ELR (cell line): ENCODE measurements at places on chromosomes 6 and 20.

DNA sequence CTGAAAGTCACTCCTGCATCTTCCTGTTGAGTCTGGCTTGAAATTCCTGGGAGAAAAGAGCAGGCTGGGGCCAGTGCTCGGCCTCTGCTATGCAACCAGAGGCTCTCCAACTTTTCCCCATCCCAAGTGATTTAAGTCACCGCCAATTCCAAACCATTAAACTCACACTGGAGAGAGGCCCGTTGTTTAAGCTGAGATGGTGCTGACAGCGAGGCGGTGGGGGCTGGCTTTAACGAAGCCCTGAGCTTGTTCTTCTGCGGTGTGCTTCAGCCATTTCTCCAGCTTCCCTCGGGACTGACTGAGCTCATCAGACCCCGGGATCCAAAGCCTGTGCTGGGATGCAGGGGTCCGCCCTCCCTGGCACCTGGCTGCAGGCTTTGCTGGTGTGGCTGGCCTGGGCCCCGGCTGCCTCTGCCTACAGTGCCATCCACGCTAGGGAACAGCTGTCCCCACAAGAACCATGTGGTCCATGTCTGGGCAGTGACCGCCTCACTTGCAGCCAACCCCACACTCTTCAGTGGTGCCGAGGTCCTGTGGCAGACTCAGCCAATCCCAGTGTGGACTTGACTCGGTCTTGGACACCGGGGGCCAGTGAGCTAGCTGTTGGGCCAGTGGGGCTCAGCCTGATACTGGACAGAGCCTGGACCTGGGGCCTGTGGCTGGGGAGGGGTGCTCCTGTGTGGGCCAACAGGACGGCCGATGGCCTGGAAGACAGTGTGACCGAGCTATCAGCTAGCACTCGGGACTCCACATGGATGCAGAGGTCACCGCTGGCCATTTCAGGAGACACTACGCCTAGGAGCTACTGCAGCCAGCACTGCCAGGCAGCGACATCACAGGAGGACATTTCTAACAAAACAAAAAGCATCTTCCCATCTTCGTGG lies 21.2 kb downstream of the RAMACL start:
- DNase-seq = no peak

DNA sequence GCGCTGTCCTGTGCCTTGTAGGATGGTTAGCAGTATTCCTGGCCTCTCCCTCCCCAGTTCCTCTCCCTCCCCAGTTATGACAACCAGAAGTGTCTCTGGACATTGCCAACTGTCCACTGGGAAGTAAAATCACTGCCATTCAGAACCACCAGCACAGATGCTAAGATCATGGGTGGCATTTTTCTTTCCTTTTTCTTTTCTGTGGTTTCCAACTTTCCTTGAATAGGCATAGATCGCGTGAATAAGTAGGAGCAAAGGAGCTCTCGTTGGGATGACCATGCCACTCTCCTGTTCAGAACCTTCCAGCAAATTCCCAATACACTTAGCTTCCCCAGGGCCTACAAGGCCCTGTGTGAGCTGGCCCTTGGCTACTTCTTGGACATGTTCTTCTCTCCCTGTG lies 59.0 kb downstream of the EYA2 start:
- no peak for DNase-seq

- no peak for DNase-seq
Observed at GRCh38 chr20:38873050-38873581, 53.1 kb upstream of the FAM83D start.

DNA sequence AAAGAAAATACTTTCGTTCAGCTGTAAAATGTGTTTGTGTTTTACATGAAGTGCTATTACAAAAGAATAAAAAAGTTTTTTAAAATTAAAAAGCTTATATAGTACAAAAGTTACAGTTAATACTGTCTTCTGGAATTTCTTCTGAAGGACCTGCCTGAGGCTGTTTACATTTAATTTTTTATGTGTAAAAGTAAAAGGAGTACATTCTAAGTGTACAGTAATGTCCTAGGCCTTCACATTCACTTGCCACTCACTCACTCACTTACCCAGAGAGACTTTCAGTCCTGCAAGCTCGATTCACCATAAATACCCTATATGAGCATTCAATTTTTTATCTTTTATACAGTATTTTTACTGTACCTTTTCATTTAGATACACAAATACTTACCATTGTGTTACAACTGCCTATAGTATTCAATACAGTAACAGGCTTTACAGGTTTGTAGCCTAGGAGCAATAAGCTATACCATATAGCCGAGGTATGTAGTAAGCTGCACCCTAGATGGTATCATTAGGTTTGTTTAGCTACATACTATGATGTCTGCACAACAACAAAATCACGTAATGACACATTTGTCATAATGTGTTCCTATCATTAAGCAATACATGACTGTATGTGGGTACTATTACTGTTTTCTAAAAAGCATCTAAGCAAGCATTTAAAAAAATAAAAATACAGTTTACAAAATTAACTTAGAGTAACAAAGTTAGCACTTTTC lies 33.0 kb downstream of the RNF146 start:
- peak; percentile 53 for DNase-seq

- no peak for DNase-seq
Observed at GRCh38 chr20:42790111-42790510, 399.6 kb downstream of the PTPRT start.

- DNase-seq = peak; percentile 95
Observed at GRCh38 chr6:157323255-157323965, at the start of gene TMEM242. Gene TMEM242, minus strand, starts transcription at chr6:157323519. Its CDS starts 20 bp downstream, at chr6:157323499.

- no peak for DNase-seq
Observed at GRCh38 chr20:54535746-54536145, 60.4 kb downstream of the DOK5 start.

DNA sequence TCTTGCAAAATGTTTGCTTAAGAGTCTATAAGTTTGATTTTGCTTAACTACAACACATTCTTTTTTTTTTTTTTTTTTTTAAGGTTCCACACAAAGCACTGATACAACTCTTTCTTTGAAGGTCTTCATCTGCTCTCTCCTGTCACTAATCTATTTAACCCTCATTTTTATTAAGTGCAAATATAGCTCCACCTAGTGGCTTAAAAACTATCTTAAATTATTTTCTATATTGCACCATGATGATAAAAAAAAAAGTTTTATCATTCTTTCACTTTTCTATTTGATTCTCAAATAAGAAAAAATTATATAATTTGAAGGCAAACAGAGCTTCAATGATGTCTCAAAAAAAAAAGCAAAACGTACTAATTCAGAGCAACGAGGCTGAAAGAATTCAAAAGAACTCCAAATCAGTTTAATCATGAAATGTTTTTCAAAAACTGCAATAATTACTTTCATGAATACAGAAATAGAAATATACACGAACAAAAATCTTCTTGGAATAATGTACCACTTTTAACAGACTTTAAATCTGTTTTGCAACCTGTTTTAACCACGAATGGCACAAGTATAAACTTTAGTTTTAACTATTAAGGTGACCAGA lies 12.8 kb downstream of the ESF1 start:
- peak; percentile 62 for DNase-seq

DNA sequence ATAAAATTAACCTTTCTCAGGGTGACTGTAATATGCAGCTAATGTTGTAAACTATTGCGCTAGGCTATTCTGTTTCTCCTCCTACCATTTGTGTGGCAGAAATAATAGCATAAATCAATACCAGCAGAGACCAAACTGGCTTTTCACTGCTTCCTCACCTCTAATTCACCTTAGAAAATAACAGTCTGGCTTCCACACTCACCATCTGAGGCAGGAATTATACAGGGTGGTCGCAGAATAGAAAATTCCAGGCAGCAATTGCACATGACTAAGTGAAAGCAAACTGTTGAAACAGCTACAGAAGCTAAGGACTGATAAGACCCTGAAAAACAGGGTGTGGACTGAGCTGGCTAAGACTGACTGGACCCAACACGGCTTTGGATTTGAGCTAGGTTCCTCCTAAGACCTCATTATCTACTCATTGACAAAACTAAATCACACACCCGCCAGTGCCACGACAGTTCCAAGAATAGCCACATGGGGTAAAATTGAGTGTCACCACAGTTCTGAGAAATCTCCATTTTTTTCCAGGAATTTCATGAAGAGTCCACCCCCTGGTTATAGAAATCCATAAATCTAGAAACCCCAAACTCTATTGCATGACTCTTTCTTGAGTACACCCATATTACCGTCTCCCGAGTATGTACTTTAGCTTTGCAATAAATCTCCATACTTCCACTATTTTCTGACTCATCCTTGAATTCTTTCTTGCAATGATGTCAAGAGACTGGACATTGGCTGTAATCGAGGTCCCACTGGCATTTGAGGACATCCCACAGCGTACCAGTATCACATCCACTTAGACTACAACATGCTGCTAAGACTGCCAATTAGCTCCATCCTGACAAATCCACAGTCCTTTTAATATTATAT lies 60.9 kb upstream of the KCNQ5 start:
- DNase-seq = peak; percentile 8

DNA sequence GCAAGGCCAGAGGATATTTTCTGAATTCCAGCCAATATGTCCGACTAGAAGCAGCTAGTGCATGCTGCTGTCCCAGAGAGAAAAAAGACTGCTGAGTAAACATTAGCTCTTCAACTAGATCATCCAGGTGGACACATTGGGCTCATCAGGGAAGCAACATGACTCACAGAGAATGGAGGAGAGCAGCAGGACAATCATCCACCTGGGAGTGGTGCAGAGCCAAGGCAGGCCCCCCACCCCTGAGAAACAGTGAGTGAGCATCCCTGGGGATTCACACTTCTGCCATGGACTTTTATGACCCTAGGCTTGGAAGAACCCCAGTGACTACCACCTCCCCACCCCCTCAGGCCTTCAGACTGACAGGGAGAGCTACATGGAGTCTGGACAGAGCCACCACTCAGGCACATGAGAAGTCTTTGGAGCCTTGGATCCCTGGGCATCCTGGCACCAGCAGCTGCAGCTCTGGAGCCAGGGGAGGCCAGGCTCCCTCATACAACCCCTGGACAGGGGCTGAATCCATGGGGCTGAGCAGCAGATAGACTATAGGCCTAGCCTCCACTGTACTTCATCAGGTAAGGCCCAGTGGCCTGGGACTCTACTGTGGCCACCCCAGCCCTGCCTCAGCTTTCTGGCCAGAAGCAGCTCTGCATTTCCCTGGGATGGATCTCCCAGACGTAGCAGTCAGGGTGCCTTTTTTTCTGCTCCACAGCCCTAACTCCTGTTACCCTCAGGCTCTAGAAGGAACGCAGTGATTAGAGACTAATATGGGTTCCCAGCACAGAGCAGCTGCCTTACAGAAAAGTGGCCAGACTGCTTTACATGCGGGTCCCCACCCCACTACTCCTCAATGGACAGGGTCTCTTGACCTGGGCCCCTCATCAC lies 82.9 kb upstream of the RNF217 start:
- DNase-seq = no peak

- peak; percentile 61 for DNase-seq
Observed at GRCh38 chr6:45657226-45657625, 279.5 kb upstream of the SUPT3H start.

DNA sequence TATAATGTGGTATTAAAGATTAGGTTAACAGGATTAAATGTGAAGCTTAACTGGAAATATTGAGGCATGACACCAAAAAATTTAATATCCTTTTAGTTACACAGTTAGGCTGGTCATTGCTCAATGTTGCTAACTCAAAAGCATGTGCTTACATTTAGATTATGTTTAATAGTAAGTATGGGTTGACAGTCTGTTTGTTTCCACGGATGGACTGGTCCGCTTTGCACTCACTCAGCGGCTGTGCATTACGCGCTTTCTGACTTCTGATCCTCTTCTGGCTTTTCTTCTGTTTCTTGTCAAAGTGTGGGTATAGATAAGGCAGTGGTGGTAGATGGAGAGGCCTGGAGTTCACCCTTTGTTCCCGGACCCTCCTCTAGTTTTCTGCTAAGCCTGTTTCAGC lies 174.9 kb downstream of the RIMS1 start:
- DNase-seq = no peak

DNA sequence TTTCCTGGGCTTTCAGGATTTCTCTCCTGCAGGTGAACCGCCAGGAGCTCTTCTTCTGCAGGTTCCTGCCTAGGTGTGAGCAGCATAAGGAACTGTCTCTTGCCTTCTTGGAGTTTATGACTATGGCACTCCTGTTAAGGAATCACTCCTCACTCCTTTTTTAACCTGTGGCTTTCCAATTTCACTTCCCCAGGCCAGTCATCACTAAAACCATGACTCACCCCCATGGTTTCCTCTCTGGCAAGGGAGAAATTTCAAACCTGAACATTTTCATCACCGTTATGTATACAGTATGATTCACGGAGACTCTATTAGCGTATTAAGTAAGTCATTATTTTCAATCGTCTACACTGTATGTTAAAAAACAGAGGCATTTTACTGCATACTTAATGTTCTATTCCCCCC lies 78.2 kb upstream of the ARID1B start:
- DNase-seq = peak; percentile 94

- no peak for DNase-seq
Observed at GRCh38 chr20:10963717-10964266, 290.0 kb upstream of the JAG1 start.

DNA sequence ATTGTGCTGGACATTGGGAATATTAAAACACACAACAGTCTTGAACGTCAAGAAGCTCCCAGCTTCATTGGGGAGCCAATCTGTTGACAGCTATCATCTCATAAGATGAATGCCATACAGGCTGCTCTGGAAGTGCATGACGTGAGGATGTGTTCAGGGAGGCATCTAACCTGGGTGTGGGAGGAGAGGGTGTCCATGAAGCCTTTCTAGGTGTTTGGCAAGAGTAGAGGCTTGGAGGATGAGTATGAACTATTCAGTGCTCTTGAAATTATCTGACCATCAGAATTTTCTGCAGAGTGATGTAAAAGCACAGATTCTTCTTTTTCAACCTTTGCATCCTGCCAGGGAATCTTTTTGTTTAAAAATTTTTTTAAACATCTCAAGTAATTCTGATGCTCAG lies 11.6 kb downstream of the AKAP7 start:
- DNase-seq = no peak

DNA sequence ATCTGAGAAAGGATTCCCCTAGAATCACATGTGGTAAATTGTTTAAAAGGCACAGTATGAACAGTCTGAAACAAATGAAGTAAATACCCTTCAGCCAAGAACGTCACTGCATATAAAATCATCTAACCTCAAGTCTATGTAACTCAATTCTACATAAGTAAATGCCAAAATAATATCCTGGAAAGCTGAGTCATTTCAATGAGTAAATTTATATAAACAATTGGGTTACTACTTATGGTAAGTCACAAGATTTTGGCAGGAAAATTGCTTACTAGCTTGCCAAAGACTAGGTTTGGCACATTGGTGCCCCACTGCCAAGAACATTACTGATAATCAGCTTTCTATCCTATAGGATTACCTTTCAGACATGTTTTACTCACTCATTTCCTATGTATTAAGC lies 8.4 kb downstream of the GMDS start:
- peak; percentile 94 for DNase-seq

DNA sequence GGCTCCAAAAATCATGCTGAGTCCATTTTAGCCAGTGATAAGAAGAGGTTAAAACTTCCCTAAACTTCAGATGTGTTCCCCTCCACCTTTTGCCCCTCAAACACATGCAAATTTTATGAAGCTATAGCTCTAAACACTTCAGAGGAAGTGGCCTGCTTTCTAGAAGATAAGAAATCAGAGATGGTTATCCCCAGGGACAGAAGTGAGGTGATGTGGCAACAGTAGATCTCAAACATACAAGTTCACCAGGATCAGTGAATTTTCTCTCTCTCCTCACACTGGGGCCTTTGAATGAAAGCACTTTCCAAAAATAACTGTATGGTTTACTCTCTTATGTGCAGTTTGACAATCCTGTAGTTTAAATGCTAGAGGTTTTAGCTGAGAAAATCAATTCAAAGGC lies 332.0 kb downstream of the BTBD9 start:
- DNase-seq = no peak

- no peak for DNase-seq
Observed at GRCh38 chr6:63058601-63059000, 152.7 kb upstream of the FKBP1C start.
